ENCODE measurements at places on chromosomes 12 and 14.

DNA sequence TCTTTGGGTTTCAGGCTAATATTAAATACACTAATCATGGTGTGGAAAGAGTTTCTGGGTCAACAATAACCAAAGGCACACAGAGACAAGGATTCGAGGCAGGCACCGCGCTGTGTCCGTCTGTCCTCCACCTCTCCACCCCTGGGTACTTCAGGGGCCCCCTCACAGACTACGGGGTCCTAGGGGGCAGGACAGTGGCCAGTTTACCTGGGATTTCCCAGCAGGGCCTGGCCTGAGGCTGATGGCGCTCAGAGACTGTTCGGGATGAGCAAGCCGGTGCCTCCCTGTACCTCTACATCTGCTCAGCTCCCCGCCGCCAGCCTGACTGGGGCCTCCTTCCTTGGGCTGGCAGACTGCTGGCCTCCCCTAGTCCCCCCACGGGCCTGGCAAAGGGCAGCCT is 18.1 kb upstream of the EIF5 start:
- no peak for DNase-seq

DNA sequence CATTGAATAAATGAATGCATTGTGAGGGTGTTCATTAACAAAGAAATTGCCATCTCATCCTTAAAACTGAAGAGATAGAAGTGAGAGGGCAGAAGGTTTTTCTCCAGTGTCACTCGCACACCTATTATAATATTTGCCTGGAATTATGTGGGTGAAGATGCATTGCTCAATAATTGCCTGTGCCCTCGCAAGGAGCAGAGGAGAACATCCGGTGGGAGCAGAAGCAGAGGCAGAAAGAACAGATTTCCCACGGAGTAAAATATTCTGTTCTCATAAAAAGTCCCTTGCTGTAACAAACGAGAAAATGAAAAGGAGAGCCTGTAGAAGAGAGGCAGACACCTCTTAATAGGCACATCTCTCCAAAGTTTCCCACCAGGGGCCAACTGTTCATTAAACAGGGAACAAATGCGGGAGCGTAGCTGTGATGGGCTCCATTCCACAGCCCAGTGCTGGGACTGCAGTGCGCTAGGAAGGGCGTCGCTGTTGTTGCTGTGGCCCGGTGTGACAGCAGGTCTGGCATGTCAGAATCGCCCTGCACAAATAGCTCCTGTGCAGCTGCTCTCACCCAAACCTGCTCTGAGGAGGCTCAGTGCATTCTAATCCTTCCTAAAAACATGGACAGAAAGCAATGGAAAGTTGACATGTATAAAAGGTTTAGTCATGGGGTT is 359.8 kb downstream of the APAF1 start:
- DNase-seq: no peak

GRCh38 chr12:6443361-6443983 is 1.3 kb upstream of the CD27 start:
- DNase-seq: no peak

DNA sequence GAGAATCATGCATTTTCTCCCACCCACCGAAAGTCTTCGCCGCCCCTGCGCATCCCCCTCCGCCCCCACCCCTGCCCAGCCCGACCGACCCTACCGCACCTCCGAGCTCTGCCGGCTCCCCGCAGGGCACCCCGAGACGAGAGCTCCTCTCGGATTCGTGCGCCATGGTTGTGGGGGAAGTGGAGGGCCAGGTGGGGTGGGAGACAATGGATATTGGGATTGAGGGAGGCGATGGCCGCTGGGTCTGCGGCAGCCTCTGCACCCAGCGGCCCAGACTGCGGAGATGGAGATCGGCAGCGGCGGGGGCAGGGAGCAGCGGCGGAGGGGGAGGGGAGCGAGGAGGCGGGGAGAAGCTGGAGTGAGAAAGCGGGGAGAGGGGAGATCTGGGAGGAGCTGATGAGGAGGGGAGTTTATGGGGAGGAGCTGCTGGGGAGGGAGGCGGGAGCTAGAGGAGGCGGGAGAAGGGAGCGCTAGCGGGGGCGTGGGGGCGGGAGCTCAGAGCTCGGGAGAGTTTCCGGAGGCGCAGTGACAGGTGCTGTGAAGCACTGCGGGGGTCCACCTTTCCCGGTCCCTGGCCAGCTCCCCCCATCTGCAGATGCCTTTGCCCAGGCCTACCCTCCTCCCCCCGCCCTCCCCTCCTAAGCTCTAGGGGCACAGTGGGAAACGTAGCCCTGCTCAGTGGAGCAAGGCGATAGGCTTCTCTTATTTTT is at the start of gene SALL2:
Gene SALL2, minus strand, starts transcription at position 385 of the 710 bp plus-strand sequence. Its CDS starts 219 bp downstream, at position 166.
- DNase-seq: no peak

DNA sequence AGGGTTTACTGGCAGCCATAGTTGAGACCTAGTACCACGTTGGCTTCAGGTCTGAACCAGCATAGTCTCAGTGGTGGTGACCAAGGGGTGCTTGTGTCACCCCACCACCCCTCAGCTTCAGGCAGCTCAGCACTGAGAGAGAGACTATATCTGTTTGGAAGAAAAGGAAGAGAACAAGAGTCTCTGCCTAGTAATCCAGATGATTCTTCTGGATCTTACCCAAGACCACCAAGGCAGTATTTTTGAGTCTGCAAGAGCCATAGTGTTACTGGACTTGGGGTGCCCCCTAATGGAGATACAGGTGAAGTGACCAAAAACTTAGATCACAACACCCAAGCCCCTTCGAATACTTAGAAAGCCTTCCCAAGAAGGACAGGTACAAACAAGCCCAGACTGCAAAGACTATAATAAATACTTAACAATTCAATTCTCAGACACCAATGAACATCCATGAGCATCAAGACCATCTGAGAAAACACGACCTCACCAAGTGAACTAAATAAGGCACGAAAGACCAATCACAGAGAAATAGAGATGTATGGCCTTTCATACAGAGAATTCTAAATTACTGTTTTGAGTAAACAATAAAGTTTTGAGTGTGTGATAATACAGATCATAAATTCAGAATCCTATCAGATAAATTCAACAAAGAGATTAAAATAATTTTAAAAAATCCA is 107.0 kb downstream of the HELB start:
- peak; percentile 37 for DNase-seq

GRCh38 chr12:43287706-43288383 is 264.2 kb downstream of the ADAMTS20 start:
- no peak for DNase-seq

DNA sequence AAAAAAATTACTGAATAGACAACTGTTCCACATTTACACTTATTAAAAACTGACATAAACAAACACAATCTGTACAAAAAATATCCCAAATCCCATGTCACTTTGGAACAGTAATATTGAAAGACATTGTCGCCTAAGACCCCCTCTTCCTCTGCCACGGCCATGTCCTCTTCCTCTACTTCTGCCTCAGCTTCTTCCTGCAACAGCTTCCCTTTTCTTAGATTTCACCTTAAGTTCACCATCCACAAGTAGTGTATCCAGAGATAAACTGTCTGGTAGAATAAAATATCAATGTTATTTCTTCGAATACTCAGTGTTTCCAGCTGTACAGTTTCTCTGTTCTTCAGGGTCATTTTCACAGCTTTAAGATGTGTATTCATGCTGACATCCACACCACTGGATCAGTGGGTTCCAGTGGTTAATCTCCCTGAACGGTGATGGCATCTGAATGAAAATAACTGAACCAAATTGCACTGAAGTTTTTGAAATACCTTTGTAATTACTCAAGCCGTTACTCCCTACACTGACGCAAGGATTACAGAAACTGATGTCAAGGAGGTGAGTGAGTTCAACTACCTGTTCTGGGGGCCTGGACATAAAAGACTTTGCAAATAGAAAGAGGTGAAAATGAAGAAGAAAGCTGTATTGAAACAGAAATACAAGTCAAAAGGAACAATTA is 208.5 kb downstream of the C12orf50 start:
- DNase-seq: no peak

- DNase-seq: no peak
Measured at GRCh38 chr12:47102845-47103651, 23.3 kb upstream of the AMIGO2 start.

- no peak for DNase-seq
Measured at GRCh38 chr12:11174022-11174421, 3.0 kb downstream of the SMIM10L1 start.

- no peak for DNase-seq
Measured at GRCh38 chr14:94969766-94970165, 187.6 kb downstream of the DICER1 start.

GRCh38 chr12:67471810-67472209 is 176.7 kb upstream of the DYRK2 start:
- DNase-seq: no peak

DNA sequence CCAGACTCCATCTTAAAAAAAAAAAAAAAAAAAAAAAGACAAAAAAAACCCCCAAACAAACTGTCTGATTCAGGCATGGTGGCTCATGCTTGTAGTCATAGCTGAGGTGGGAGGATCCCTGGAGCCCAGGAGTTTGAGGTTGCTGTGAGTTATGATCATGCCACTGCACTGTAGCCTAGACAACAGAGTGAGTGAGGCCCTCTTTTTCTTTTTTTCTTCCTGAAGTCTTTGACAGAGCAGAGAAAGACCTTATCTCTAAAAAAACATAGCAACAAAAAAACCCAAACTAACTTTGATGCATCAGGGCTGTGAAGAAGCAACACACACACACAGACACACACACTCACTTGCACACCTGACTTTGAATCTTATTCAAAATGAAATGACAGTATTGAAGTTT is 7.7 kb upstream of the AMN1 start:
- no peak for DNase-seq

GRCh38 chr12:5988088-5988487 is 43.0 kb upstream of the ANO2 start:
- no peak for DNase-seq

DNA sequence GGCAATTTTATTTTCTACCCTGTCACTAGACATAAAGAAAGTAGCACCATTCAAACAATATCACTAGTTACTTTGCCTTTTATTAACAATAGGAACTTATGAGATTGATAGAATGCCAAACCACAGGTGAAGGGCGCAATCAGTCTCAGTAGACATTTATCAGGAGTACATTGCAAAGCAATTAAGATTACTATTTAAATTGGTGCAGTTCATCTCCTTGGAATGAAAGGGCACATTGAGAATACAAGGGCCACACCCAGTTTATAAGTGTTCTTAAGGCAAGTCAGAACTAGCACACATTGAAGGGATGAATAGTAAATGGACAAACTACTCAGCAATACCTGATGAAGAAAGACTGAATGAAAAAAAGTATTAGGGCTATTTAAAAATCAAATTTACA is 601.4 kb downstream of the C12orf50 start:
- DNase-seq: no peak
